MM.1S (cell line): ENCODE measurements at places on chromosomes 7 and 10.

- peak; percentile 36 for DNase-seq
Observed at GRCh38 chr7:74656441-74656836, 1.1 kb upstream of the GTF2I start.

GRCh38 chr7:55524558-55525310 is 47.6 kb downstream of the VOPP1 start:
- DNase-seq = no peak

- no peak for DNase-seq
Observed at GRCh38 chr7:68816491-68816890, 781.8 kb upstream of the AUTS2 start.

DNA sequence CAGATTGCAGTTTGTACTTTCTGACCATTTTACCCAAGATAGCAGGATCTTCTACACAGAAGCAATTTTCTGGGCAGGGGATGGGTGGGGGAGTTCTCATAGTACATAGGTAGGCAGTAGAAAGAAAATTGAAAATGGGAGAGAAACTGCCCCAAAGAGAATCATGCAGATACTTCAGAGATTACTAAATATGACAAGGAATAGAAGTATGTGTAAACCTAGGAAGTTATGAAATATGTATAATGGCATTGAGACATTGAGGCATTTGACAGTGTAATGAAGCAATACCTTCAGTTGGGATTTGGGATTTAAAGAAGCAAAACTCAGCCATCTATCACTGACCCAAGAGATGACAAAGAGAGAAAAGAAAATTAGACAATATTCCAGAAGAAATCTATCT is 233.0 kb downstream of the PTN start:
- DNase-seq = no peak

- no peak for DNase-seq
Observed at GRCh38 chr7:3733541-3734140, 432.6 kb downstream of the SDK1 start.

DNA sequence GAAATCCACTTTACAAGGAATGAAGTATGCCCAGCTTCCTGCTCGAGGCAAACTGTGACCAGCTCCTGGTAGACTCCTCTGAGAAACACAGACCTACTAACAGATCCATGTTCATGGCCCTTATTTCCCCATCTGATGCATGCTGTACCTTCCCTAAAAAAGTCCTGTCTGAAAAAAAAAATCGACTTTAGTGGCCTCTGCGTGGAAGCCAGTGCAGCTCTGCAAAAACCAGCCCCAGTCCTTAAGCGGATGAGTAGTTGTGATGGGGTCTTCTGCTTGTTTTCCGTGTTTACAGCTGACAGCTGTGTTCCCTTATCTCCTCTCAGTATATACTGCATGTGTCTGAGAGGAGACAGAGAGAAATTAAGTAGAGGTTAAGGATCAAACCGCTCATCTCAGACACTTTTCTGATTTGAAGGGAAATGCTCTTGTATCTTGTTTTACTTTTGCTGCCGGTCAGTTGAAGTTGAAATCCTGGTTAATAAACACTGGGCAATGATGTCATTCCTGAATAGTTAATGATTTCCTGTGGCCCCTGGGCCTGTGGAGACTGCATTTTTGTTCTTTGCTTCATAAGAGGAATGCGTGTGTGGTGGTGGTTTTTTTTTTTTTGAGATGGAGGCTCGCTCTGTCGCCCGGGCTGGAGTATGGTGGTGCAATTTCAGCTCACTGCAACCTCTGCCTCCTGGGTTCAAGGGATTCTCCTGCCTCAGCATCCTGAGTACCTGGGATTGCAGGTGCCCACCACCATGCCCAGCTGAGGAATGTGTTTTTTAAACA is 67.6 kb downstream of the DOCK1 start:
- DNase-seq = no peak

DNA sequence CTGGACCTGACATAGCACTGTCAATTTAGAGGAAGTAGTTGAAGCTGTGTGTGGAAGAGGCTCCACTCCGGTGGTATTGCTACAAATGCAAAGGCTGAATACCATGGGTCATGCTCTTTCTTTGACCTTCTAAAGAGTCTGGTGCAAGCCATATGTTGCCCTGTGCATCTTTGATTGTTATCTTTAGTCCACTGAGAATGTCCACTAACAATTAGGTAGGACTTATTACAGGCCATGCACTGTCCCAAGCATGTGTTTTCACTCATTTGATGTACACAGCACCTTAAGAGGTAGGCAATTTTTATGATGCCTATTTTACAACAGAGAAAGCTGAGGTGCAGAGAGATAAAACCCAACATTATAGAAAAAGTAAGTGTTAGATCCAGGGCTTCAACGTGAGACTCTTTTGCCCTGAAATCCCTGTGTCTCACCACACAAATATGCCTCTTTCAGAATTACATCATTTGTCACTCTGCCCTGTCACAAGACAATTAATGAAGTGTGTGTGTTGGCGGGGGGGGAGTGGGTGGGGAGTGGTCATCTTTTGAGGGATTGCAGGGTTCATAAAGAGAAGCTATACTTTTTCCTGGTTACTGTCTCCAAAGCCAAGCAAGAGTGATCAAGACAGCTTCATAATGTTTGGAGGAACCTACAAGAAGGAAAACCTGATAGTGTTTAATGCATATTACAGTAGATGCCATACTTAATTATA is 637.6 kb upstream of the IGFBP3 start:
- no peak for DNase-seq
